ENCODE measurements at places on chromosomes 2 and 18.
A peak's percentile ranks its signal among the peaks of the same experiment; 100 is the strongest.

- peak; percentile 99 for DNase-seq
Observed at GRCh38 chr2:67260343-67261277, 136.5 kb upstream of the ETAA1 start.

DNA sequence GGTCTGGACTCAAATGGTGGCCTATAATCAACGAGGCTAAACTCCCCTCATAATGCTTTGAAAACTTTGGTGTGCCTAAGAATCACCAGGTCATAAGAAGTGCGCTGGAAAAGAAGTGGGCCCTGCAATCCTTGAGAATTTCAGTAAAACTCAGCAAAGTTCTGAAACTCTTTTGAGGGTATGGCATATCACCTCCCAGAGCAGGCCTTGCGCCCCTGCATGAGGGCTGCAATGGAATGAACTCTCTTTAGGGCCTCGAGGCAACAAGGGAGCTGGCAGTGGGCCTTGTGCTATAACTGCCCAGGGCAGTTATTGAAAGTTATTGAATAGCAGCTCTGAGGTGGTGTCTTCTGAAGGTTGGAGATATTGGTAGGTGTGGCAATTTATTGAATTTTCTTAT, 34.5 kb upstream of the AFF3 start:
- DNase-seq, result no peak

DNA sequence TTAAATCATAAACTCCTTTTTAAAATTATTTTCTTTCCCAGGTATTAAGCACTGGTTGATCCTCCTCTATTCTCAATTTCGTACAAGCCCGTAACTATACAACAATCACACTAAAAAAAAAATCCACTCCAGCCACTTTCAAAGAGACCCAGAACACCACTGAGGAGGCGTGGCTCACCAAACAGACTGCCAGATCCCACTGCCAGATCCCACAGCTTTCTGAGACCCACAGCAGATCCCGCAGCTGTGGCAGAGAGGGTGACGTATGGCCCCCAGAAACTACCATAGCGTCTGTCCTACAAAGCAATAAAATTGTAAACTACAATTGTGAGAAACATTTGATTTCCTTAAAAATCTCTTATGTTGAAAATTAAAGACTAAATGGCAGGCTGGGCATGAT, 230.7 kb upstream of the PXDN start:
- no peak for DNase-seq

DNA sequence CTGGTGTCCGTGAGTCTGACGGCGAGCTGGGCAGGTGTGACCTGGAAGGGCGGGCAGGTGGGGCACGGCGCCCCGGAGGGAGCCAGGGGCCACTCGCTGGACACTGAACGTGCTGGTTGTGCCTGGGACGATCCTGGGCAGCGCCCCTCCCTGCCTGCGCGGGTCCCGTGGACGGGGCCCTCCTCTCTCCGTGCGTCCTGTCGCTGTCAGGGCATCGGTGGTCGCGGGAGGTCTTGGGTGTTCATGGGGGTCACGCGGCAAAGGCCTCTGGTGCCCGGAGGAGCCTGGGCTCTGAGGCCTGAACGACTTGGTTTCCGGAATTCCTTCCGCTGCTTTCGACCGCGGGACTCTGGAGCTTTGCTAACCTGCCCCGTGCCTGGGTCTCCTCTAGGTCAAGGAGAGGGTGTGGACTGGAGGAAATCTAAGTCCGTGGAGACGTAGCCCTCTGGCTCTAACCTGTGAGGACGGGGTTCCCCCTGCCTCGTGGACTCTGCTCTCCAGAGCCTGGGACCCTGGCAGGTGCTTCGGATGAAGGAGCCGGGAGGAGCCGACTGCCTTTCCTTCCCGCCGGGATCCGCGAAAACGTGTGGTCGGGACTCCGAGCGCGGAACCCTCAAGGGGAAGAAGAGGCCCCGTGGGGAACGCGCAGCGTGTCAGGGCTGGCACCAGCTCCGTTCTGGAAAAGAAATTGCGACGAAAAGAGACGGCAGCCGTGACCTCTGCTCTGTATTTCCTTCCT, 14.7 kb downstream of the SOX11 start:
- no peak for DNase-seq

DNA sequence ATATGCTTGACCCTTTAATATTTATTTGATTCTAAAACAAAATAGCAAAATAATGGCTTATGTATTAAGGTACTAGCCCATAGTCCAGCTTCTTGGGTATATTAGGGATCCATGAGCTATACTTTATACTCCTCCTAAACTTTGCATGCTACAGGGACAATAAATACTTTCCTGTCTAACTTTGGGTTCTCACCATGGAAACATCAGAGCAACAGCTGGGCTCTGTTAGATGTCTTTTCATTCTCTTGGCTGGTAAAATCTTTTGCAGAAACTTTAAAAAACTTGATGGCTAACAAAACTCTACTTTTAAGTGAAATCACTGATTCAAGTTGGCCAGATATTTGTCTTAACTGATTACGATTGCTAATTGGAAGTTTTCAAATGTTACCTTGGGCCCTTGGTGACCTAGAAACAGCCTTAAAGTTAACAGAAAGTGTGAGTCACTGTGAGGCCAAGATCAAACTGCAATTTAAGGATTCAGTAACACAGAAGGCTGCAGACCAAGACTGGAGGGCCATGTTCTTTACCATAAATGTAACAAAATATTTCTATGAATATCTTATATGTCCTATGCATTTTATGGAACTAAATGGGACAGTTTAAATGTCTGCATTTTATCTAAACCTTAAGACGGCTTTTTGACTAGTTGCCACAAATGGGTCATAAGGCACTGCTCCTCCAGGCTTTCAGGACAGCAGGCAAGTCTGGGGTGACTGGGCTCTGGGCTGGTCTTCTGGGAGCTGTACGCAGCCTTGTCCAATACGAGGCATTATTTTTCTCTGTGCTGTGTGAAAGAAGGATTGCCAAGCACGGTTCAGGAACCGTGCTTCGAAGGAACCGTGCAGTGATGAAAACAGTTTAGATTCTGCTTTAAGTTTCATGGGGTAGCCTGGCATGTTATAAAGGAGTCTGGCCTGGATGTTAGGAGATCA, 188.5 kb downstream of the TPGS2 start:
- DNase-seq, result peak; percentile 27

- DNase-seq, result no peak
Observed at GRCh38 chr2:3598197-3598910, 3.4 kb downstream of the COLEC11 start.

All from fibroblast of the aortic adventitia (primary cell).